ENCODE measurements at places on chromosomes 7 and 10.

GRCh38 chr7:129948877-129949291 is 3.9 kb downstream of the UBE2H start:
- DNase-seq: peak; percentile 86

- DNase-seq: no peak
Measured at GRCh38 chr10:8035006-8035640, 19.4 kb upstream of the GATA3 start.

GRCh38 chr10:102581981-102582580 is 62.2 kb upstream of the TRIM8 start:
- no peak for DNase-seq

DNA sequence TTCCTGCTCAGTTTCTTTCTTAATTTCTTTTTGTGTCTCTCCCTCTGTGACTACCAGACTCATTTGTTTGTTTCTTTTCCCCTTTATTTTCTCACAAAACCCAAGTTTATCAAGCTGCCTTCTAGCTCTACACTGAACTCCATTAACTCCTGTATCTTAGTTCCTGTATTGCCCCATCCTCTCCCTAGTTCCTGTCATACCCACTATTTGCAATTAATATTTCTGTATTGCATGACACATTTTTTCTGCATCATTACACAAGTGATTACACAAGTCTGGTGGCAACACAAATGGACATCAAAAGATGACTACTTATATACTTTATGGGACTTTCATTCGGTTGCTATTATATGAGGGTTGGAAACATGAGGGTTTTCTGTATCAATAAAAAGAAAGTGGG is 26.9 kb upstream of the OR9A4 start:
- no peak for DNase-seq

- no peak for DNase-seq
Measured at GRCh38 chr10:103692436-103692951, 162.9 kb downstream of the SH3PXD2A start.

GRCh38 chr7:76314042-76314721 is 11.7 kb downstream of the HSPB1 start:
- DNase-seq: peak; percentile 95

DNA sequence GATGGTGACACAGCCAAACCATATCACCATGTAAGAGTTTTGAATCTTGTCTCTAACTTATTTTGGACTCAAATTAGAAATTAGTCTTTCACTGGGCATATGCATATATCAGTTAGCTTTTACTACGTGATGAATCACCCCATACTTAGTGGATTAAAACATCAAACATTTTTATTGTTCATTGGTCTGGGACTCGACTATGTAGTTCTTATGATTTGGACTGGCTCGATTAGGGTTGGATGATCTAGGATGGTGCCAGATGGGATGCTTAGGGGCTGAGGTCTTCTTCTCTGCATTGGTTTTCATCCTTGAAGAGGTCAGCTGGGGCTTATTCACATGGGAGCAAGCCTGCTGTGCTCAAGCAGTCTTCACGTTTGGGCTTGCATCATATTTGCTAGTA is 264.9 kb downstream of the EXOC4 start:
- DNase-seq: no peak

DNA sequence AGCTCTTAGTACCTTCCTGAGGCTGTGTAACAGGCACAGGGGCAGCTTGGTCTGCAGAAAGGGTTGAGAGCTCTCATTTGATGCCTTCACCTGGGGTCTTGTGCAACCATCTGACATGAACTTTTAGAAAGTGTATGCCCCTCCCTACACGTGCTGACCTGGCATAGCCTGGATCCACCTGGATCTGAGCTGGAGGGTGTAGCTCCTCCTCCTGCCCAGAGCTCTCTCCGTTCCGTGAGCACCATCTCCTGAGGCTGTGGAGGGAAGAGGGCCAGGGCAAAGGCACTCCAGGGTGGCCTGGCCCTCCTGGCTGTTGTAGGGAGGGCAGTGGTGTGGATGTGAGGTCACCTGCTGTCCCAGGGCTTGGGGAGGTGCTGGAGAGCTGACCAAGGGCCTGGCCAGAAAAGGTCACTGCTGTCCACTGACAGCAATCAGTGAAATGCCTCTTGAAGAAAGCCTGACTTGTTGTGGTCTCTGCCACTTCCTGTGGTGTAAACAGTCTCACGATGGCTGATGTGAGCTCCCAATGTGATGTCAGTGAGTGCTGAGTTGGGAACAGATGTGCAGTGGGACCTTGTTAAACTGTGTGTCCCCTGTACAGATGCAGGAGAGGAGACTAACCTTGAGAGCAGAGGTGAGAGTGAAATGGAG is 23.0 kb downstream of the AMZ1 start:
- no peak for DNase-seq

DNA sequence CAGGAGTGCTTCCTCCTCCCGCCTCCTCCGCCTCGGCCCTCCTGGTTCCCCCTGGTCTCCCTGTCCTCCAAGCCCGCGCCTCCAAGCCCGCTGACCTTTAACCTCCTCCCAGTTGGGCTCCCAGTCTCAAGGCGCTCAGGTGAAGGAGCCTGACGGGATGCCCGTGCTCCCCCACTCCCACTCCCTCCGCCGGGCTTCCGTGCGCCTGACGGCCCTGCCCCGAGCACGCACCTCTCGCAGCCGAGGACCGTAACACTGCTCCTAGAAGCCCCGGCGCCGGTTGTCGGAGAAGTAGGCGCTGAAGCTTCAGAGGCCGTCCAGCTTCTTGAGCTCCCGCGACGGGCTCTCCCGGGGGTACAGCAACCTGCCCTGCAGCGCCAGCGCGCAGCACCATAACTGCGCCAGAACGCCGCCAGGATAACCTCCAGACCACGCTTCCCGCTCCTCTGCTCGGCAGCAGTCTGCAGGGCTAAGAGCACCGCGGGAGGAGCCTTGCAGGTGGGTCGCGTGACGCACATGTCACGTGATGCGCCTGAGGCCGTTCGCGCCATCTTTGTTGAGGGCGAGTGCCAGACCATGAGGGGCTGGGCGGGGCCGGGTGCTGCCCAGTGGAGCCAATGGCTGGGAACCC is 71.0 kb upstream of the ZNF479 start:
- no peak for DNase-seq

DNA sequence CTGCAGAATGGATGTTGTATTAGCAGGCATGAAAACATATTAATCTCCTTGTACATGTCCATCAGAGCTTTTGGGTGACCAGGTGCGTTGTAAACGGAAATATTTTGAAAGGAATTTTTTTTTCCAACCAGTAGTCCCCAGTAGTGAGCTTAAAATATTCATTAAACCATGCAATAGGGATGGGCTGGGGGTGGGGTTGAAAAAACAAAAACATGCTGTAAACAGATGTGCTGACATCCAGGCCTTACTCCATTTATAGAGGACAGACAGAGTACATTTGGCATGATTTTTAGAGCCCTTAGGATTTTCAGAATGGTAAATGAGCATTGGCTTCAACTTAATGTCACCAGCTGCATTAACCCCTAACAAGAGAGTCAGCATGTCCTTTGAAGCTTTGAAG is 50.2 kb downstream of the PTPN12 start:
- no peak for DNase-seq

GRCh38 chr7:105769901-105770628 is 106.3 kb downstream of the ATXN7L1 start:
- no peak for DNase-seq

GRCh38 chr10:133375357-133376115 is 2.4 kb upstream of the ECHS1 start:
- no peak for DNase-seq

- peak; percentile 50 for DNase-seq
Measured at GRCh38 chr10:73625004-73625883, 16.0 kb downstream of the MYOZ1 start.

GRCh38 chr7:155412416-155413253 is 45.3 kb upstream of the EN2 start:
- no peak for DNase-seq

- no peak for DNase-seq
Measured at GRCh38 chr10:1410469-1411395, 326.6 kb downstream of the ADARB2 start.

DNA sequence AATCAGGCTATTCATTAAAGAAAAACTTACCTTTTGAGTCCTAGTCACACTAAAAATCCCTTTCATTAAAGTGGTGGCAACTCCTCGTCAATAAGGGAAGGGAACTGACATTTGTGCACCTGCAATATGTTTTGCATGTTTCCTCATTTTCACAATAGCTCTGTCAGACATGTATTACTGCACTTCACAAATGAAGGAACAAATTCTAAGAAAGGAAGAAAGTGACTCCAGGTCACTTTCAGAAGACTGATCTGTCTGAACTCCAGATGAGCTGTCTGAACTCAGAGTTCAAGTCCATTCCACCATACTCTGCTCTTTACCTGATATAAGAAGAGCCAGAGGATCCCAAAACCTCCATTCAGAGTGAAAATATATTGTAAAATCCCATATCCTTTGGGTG is 50.3 kb upstream of the GSAP start:
- no peak for DNase-seq

- DNase-seq: no peak
Measured at GRCh38 chr7:57416601-57417358, 33.2 kb upstream of the ZNF716 start.

- no peak for DNase-seq
Measured at GRCh38 chr10:131781791-131782190, 119.0 kb upstream of the PPP2R2D start.

DNA sequence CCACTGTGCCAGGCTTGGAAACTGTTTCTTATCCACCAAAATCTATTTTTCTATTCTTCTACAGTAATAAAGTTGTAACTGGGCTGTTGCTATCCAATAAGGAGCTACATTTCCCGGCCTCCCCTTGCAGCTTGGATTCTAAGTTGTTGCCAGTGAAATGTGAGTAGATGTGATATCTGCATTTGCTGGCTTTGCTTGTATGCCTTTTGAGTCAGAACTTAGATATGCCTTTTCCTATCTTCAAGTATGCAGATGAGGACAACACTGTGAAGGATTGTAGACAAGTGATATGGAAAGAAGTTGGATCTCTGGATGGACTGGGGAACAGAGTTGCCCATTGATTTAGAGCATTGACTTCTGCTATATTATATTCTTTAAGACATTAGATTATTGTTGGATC is 236.9 kb downstream of the REEP3 start:
- DNase-seq: no peak

DNA sequence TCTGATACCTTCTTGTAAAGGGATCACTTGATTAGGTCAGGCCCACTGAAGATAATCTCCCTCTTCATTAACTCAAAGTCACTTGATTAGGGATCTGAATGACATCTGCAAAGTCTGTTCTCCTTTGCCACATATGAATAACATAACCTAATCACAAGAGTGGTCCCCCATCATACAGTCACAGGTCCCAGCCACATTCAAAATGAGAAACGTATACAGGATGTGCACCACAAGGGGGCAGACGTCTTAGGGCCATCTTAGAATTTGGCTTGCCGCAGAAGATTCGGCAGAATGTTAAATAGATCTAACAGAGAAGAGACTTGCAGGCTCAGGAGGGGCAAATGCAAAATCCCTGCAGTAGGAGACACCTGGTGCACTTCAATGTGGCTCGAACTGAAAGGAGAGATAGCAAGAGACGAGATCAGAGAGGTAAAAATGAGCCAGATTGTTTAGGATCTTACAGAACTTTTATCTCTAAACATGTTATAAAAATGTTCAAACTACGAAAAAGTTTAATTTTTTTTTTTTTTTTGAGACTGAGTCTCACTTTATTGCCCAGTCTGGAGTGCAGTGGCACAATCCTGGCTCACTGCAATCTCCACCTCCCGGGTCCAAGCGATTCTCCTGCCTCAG is 10.4 kb upstream of the SMC3 start:
- DNase-seq: no peak

- no peak for DNase-seq
Measured at GRCh38 chr7:90723233-90723632, 127.1 kb downstream of the CDK14 start.

GRCh38 chr7:27952456-27953285 is 212.7 kb downstream of the TAX1BP1 start:
- no peak for DNase-seq

DNA sequence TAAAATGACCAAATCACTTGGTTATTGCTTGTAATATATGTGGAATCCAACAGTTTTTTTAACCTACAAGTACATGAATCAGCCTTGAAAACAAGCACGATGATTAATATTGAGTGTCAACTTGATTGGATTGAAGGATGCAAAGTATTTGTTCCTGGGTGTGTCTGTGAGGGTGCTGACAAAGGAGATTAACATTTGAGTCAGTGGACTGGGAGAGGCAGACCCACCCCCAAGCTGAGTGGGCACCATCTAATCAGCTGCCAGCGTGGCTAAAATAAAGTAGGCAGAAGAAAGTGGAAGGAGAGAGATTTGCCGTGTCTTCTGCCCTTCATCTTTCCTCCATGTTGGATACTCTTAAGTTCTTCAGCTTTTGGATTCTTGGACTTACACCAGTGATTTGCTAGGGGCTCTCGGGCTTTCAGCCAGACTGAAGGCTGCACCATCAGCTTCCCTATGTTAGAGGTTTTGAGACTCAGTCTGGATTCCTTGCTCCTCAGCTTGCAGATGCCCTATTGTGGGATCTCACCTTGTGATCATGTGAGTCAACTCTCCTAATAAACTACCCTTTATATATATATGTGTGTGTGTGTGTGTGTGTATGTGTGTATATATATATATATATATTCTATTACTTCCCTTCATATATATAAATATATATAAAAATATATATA is 118.4 kb upstream of the WDR11 start:
- DNase-seq: no peak

GRCh38 chr7:36303202-36304098 is 86.2 kb upstream of the ANLN start:
- DNase-seq: peak; percentile 71

DNA sequence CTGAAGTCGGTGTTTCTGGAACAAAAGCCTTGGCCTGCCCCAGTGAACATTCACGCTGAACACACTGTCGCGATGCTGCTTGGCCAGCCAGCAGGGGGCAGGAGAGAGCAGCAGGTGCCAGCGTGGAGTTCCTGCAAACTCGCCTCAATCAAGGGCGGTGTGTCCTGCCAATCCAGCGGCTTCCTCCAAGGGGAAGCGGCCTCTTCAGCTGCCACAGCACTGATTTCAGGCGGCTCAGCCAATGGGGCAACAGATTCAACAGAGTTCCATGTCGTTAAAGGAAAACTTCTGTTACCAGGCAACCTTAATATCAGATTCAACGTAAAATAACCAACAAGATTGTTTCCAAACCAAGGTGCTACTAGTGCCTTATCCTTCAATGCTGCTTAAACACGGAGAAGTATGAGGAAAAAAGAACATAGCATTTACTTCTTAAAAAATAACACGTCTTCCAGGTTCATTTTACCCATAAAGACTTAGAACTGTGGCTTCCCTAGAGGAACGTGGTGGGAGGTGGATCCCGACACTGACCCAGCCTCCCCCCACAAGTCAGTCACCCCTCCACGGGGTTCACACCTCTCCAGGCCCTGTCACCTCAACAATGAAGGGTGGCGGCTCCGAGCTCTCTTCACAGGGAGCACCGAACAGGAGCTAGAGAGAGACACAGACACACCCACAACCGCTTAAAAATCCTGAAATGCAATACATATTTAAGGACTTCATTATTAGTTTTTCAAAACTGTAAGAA is 178.2 kb downstream of the DIP2C start:
- peak; percentile 93 for DNase-seq

DNA sequence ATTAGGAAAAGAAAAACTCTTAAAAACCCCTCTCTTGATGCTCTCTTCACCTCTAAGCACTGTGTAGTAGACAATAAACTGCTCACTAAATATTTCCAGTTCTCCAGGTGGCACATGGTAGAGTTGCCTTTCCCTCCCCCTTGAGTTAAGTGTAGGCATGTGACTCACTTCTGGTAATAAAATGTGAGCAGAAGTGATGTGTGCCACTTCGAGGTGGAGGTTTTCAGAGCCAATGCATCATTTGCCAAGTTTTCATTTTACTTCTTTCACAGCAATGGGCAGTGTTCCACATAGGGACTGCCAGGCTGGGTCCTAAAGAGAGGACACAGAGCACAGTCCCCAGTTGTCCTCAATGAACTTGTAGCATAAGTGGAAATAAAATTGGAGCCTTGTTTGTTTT is 131.6 kb upstream of the NPY start:
- no peak for DNase-seq
